ENCODE measurements at places on chromosomes 1 and 21.
A peak's percentile ranks its signal among the peaks of the same experiment; 100 is the strongest.

DNA sequence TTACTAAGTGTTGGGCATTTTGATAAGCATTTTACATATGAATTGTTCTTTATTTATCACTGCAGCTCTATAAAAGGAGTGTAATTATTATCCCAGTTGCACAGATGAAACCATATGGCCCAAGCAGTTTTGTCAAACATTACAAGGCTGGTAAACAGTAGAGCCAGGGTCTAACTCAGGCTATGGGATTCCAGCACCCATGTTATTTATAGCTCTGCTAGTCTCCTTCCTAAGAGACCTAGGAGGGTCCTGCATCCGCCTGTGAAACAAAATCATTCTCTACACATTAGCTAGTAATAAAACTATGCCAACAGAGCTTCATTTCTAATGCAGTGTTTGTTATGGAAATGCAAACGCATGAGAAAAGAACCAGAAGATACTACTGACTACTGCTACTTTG lies 58.6 kb downstream of the IL23R start:
- no peak for DNase-seq

DNA sequence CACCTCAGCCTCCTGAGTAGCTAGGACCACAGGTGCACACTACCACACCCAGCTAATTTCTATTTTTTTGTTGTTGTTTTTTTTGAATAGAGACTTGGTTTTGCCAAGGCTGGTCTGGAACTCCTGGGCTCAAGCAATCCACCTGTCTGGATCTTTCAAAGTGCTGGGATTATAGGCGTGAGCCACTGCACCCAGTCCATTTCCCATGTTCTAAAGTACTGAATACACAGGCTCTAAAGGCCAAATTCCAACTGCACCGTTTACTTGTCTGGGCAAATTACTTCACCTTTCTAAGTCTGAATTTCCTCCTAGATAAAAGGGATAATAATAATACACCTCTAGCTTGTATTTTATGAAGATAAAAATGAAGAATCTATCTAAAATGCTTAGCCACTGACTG lies 39.6 kb downstream of the FRRS1 start:
- DNase-seq = no peak

DNA sequence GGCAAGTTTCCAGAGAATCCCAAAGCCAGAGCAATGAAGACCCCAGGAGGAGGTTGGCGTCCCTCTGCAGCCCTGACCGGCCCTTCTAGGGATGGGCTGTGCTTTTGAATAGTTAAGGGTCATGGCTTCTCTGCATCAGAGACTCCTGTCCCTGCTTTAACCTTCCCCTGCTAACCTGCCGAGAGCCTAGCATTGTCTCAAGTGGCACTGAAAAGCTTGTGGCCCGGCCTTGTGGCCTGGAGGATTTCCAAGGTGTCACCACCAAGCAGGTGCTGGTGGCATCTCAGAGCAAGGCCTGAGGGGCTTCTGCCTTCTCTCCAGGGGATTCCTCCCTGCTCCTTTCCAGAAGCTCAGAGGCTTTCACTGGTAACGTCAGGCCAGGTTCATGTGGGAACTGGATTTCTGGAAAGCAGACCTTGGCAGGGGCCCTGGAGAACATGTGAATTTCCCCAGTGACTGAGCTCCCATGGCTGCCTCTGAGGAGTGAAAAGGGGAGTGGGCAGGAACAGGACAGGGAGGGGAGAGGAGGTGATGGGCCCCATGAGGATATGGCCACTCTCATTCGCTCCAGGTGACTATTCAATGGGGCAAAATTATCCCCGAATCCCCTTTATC lies 409.9 kb downstream of the PTPRU start:
- no peak for DNase-seq

DNA sequence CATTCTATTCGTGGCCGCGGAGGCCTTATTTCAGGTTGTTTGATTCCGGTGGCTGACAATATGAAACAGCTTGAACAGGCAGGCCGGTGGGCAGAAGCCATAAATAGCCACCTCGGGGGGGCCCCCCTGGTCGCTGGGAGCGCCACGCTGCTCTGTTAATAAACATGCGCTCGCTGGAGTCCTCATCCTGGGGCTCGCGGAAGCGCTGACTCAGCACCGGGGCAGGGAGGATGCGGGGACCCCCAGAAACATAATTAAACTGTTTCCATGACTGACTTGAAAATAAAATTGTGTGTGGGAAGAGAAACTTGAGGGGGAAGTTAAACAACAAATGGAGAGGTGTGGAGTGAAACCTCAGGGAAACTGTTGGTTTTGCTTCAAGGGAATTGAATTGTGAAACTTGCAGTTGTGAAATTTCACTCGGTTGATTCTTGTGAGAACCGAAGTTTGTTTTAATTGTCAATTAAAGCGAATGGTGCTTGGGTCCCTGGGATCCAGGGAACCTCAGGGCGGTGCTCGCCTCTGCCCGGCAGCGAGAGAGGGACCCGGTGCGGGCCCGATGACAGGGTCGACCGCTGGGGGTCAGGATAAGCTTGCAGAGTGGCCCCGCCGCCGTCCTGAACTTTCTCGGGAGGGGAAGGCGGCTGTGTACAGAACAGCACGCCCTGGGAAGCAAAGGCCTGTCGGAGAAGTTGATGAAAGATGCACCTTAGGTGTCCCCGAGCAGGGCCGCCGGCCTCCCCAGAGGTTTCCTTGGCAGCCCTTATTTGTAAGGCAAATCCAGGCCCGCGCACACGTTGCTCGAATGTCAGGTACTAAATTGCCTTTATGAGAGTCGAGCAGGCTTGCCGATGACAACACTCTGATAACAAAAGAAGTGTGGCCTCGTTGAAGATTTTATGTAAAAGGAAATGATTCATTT lies 176.9 kb upstream of the LMO4 start:
- peak; percentile 27 for DNase-seq

GRCh38 chr1:207962716-207963426 lies 51.9 kb upstream of the CD34 start:
- DNase-seq = no peak

GRCh38 chr21:37974081-37974480 lies 57.8 kb upstream of the KCNJ6 start:
- no peak for DNase-seq

GRCh38 chr1:65820983-65821382 lies 28.3 kb downstream of the PDE4B start:
- no peak for DNase-seq

GRCh38 chr1:18149027-18149641 lies 41.5 kb downstream of the IGSF21 start:
- no peak for DNase-seq

GRCh38 chr1:220093361-220094015 lies 444 bp upstream of the IARS2 start:
- peak; percentile 76 for DNase-seq

- no peak for DNase-seq
Measured at GRCh38 chr1:162297208-162297607, 79.4 kb downstream of the SPATA46 start.

GRCh38 chr1:187396929-187397796 lies 568.4 kb downstream of the PLA2G4A start:
- no peak for DNase-seq

DNA sequence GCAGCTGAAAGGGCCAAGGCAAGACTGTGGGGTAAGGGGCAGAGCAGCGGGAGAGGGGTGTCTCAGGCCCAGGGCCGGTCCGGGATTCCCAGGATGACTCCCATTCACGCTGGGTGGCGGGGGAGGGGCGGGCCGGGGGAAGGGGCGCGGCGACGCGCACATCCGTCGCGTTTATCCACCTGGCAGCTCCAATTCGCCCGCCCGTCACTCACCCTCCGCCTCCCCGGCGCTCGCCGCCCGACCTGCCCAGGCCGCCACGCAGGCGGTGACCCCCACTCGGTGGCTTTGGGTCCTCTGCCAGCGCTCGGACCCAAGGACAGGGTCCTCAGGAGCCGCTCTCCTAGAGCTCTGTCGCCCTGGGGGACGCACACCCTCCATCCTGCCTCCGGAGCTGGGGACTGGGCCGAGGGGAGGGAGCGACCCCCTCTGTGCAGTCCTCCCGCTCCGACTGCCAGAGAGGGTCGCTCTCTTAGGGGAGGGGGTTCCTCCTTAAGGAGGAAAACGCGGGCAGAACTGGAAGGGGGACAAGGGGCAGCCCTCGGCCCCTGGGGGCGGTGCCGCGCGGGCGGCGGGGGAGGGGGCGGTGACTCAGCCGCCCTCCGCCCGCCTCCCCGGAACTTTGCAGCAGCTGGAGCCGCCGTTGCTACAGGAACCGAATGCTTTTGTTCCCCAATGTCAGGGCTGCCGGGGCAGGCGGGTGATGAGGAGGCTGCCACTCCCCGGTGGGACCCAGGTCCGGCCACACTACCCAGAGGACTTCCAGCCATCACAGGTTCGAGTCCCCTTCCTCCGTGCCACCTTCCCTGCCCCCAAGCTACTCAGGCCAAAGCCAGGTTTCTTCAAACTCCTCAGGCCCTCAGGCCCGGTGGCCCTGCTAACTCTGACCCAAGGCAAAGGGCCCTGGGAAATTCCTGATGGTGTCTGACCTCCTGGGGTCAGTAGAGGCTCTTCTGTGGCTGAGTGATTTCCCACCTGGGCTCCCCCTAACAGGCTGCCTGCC lies 3.4 kb downstream of the ADGRB2 start:
- DNase-seq = no peak

DNA sequence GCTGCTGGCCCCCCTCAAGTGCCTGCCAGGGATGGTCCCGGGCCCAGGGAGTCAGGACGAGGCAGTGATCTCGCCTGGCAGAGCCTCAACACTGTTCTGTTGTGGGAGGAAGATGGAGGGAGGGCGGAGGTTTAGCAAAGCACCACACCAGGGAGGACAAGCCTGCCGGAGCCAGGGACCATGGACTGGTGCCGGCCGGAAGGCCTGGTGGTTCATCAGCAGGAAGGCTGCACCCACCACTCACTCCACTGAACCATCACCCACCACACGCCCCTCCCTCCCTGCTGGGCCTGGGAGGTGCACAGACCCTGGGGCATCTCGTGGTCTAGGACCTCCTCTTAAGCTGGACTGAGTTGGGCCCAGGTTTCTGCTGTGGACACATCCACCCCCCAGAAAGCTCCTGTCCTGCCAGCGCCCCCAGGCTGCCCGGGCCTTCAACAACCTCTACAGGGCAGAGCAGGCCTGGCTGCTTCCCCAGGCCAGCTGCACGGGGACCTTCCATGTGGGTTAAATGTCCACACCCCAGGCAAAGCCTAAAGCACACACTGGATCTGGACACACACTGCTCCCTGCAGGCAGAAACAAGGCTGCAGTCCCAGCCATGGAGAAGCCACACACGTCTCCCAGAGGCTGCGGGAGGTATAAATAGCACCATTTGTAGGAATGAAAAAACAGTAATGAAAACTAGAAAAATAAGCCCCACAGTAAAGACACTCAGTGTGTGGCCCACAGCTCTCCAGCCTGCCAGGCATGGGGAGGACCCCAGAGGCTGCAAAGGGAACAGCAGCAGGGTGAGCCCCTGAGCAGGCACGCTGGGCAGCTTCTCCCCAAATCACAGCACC lies 10.4 kb upstream of the TMEM240 start:
- DNase-seq = no peak

GRCh38 chr1:13864760-13865159 lies 164.8 kb downstream of the PRDM2 start:
- DNase-seq = no peak

GRCh38 chr1:236038034-236038433 lies 26.9 kb downstream of the NID1 start:
- no peak for DNase-seq

All from GF-D8 (cell line).